Stomach (tissue), 19 donors: ENCODE measurements at places on chromosomes 11 and 22. TPM values are rescaled to one million over a fixed set of nuclear protein-coding genes. Genes with fewer than 3 reads are reported as not detected.

EXPH5 gene
- total RNA-seq = 12.5 TPM

CBLIF gene
- 2,010 TPM for total RNA-seq

H19 gene
- 2,215 TPM for total RNA-seq

FOLH1 gene
- total RNA-seq = not detected

SLC22A6 gene
- total RNA-seq = not detected

- H3K27me3 ChIP-seq = peaks cover 37% of the 10 kb centered on the region
- peaks cover 24% of the 10 kb centered on the region for H3K4me1 ChIP-seq
- H3K4me3 ChIP-seq = peak overlapping the region; percentile 59
Measured at GRCh38 chr11:75667255-75667830, 1.5 kb downstream of the MAP6 start.

GRCh38 chr22:17201285-17201945 is 17.8 kb downstream of the ADA2 start:
- no peaks in the 10 kb centered on the region for H3K36me3 ChIP-seq
- DNase-seq = no peak
- H3K27ac ChIP-seq = no peak overlapping the region
- no peaks in the 10 kb centered on the region for H3K27me3 ChIP-seq
- H3K4me3 ChIP-seq = no peak overlapping the region

GRCh38 chr11:2092956-2093412 is 46.2 kb downstream of the IGF2 start:
- H3K36me3 ChIP-seq = no peaks in the 10 kb centered on the region
- H3K27me3 ChIP-seq = no peaks in the 10 kb centered on the region
- no peak overlapping the region for H3K4me3 ChIP-seq
- peaks cover 26% of the 10 kb centered on the region for H3K4me1 ChIP-seq

DNA sequence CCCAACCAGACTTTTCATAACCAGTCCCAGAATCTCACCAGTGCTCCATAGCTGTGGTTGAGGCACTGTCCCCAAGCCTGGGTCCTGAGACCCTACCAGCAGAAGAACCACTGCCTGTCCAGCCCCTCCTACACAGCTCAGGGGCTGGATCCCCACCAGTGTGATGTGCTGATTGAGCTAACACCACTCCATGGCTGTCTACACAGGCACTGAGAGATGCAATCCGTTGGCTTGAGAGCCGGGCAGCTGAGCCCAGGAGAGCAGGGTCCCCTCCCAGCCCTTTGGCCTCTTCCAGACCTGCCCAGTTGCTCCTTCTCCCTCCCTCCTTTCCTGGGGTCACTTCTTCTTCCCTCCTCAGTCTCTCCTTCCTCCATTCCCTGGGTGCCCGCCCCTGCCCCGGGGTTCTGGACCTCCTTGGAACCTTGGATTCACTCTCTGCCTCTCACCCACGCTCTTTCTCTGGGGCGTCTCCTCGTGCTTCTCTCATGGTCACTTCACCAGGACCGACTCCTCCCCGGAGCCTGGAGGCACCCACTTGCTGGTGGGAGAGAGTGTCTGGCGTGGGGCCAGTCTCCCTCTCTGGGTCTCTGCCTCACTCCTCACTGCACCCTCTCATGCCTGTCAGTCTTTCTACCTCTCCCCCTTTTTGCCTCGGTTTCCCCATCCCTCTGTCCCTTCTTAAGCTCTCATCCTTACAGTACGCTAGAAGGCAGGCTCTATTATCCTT is 706 bp upstream of the SCYL1 start:
- peak overlapping the region; percentile 71 for H3K4me3 ChIP-seq
- peak overlapping the region; percentile 95 for H3K27ac ChIP-seq
- no peaks in the 10 kb centered on the region for H3K27me3 ChIP-seq
- peaks cover 16% of the 10 kb centered on the region for H3K36me3 ChIP-seq
- DNase-seq = peak; percentile 71

- H3K4me1 ChIP-seq = no peaks in the 10 kb centered on the region
- no peaks in the 10 kb centered on the region for H3K27me3 ChIP-seq
- H3K27ac ChIP-seq = no peak overlapping the region
- no peaks in the 10 kb centered on the region for H3K36me3 ChIP-seq
- peak; percentile 78 for DNase-seq
- H3K4me3 ChIP-seq = no peak overlapping the region
Measured at GRCh38 chr11:84384731-84385130, 1098.6 kb upstream of the CCDC90B start.

GRCh38 chr11:102111787-102112508 is 1.7 kb downstream of the YAP1 start:
- H3K36me3 ChIP-seq = no peaks in the 10 kb centered on the region
- no peaks in the 10 kb centered on the region for H3K27me3 ChIP-seq
